ENCODE measurements at places on chromosomes 16 and 17. TPM values are rescaled to one million over a fixed set of nuclear protein-coding genes. Genes with fewer than 3 reads are reported as not detected.

GRCh38 chr16:25109643-25110042 is 1.9 kb upstream of the LCMT1 start:
- DNase-seq: no peak

DNA sequence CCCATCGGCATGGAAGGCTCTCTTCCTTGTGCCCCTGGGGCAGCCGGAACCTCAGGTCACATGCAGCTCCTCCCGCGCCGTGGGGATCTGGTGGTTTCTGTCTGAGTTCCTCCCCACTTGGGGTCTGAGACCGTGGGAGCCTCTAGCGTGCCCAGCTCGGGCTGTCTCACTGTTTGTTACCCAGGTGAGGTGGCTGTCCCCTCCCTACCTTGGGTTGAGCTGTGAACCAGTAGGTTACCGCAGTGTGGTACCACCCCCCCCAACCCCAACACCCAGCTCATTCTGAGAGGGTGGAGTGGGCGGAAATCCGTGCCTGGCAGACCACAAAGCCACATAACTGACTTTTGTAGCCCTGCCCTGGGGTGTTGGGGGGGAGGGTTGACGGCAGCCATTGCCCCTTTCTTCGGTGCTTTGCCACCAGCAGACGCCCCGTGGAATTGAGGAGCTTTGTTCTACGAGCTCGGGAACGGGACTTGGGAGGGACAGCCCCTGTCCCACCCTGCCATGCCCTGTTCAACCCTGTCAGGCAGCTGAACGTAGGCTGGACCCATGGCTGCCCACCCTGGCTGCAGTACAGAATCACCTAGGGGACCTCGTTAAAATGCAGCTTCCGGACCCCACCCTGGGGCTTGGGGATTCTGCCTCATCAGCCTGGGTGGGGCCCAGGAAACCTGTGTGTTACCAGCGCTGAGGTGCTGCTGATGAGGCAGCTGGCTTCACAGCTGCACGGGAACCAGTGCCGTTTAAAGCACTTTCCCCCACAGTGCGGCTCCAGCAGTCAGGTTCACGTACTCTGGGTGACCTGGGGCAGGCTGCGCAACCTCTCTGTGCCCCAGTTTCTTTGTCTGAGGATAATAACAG is 18.5 kb downstream of the RAP1GAP2 start:
- no peak for DNase-seq

DNA sequence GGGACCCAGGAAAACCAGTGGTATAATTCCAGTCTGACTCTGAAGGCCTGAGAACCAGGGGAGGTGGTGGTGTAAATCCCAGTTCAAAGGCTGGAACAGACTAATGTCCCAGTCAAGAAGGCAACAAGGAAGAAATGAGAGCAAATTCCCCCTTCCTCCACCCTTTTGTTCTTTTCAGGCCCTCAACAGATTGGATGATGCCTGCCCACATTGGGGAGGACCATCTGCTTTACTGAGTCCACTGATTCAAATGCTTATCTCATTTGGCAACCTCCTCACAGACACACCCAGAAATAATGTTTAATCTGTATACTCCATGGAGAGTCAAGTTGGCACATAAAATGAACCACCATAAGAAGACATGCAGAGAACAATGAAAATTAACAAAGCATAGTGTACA is 61.9 kb upstream of the CRYM start:
- DNase-seq: no peak

GRCh38 chr16:24609417-24609739 is 70.0 kb downstream of the RBBP6 start:
- no peak for DNase-seq

Gene C1QTNF1
- 0.41 TPM for total RNA-seq

GRCh38 chr17:58757162-58757613 is 1.5 kb downstream of the PPM1E start:
- DNase-seq: no peak

DNA sequence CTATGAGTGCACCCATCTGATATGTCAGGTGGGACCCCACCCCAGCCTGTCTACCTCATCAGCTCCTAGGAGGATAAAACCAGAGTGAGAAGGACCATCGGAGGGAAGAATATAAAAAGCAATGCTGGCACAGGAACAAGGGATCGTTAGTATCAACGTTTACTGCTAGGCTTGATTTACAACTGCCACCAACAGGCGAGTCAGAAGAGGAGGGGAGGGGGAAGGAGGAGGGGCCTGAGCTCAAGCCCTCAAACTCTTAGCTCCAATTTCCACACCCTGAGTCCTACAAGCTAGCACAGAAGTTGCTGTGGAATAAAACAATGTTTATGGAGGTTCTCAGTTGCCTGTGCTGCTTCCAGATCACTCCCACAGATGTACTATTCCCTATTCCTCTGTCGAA is 234.5 kb downstream of the C16orf78 start:
- DNase-seq: no peak

DNA sequence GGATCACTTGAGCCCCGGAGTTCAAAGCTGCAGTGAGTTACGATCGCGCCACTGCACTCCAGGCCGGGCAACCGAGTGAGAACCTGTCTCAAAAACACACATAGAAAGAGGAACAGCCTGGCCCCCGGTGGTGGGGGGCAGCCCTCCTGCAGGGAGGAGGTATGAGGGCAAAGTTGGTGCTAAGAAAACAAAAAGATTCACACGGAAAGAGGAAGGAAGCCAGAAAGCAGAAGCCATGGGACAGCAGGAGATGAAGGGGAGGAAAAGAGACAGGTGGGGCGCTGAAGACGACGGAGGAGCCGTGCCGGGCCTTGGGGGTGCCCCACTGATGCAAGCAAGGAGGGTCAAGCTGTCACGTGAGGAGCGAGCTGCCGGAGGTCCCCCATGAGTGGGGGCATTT is 8.2 kb upstream of the C16orf74 start:
- DNase-seq: no peak

Gene HNF1B
- total RNA-seq: not detected

Gene CXCL16
- total RNA-seq: under 0.01 TPM

DNA sequence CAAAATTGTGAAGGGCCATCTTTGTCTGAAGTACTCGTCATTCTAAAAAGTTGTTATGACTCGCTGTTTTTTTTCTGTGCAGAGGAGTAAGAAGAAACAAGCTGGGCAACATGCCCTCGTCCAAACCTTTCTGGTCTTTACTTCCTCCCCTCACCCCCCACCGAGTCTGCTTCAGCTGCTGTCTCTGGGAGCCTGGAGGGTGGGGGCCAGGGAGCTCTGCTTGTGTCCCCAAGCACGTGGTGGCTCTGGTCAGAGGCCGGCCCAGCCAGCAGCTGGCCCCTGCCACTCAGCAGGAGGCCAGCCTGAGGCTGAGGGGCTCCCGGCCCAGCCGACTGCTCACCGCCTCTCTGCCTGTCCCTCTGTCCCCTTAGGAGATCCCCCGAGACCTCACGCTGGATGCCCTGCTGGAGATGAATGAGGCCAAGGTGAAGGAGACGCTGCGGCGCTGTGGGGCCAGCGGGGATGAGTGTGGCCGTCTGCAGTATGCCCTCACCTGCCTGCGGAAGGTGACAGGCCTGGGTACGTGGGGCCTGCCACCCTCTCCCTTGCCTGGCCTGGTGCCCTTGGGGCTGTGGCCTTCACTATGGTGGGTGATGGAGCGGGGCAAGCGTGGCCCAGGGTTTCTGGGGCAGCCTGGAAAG is 53.7 kb upstream of the LGALS9 start:
- DNase-seq: peak; percentile 63

Gene TNFSF13
- total RNA-seq: 1.2 TPM

DNA sequence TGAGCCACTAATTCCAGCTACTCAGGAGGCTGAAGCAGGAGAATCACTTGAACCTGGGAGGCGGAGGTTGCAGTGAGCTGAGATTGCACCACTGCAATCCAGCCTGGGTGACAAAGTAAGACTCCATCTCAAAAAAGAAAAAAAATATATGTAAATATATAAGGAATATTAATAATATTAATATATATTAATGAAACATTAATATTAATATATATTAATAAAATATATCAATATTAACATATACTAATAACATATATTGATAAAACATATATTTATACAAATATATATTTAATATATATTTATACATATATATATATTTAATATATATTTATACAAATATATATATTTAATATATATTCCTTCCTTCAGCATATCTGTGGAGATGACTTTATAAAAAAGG is 338.0 kb downstream of the NPIPA8 start:
- DNase-seq: no peak

Gene NDRG4
- 230 TPM for total RNA-seq

Gene P2RX5
- 5.3 TPM for total RNA-seq

DNA sequence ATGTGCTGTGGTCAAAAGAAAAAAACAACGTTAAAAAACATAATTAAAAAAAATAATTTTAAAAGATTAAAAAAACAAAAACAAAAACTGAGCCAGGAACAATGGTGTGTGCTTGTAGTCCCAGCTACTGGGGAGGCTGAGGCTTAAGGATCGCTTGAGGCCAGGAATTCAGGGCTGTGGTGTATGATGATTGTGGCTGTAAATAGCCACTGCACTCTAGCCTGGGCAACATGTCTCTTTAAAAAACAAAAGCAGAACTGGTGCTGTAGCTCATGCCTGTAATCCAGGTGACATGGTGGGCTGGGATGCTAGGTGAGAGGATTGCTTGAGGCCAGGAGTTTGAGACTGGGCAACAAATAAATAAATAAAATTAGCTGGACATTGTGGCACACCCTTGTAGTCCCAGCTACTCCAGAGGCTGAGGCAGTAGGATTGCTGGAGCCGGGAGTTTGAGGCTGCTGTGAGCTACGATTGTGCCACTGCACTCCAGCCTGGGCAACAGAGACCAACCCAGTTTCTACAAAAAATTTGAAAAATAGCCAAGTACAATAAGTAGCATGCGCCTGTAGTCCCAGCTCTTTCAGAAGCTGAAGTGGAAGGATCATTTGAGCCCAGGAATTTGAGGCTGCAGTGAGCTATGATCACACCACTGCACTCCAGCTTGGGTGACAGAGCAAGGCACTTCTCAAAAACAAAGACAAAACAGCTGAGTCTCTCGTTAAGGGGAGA is 43.6 kb downstream of the NFATC3 start:
- no peak for DNase-seq

GRCh38 chr17:49825645-49826044 is 22.2 kb downstream of the TAC4 start:
- no peak for DNase-seq

DNA sequence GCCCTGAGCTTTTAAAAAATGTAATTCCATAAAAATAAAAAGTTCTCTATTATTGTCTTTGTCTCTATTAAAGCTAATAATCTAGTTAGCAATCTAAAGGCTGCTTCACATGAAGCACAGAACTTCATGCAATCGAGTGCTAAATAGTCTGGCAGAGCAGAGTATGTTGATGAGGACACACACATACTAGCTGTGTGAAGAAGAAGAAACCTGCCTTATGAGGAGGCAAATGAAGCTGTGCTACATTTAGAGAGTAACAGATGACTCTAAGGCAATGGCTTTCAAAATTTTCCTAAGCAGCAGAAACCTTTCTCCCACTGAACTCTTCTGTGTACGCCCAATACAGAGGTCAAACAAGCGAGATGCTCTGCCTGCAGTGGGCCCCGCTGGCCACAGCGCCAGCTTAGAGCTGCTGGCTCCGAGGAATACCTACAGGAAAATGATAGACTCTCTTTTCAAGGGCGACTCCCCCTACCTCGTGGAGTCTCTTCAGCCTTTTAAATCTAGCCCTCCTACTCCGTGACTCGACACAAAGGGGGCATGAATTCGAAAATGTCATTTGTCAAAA is 39.2 kb downstream of the GNA13 start:
- DNase-seq: no peak

Gene KRTAP4-5
- total RNA-seq: not detected

DNA sequence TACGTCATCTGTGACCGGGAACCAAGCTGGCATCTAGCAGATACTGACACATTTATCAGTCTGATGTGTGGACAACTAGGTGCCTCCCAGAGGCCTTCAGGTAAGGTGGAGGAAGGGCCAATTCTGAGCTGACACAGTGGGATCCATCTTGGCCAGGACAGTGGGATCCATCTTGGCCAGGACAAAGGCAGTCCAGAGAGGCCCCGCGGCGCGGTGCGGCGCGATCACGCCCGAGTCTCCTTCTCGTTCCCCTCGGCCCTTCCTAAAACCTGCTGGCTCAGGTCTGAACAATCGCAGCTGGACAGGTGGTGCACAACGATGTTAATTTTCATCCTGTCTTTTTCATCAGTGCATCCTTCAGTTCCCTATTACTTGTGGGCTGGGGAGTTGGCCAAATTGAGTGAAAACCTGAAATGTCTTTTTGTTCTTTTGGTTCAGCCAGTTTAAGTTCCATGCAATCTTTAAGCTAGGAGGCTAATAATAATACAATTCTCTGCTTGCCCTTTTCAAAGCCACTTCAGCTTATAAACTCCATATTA is 486 bp upstream of the WSB1 start:
- no peak for DNase-seq

Gene HBQ1
- 6.9 TPM for total RNA-seq

GRCh38 chr17:38621538-38621937 is 15.8 kb upstream of the SRCIN1 start:
- DNase-seq: no peak

Gene SLC46A1
- 12.2 TPM for total RNA-seq

DNA sequence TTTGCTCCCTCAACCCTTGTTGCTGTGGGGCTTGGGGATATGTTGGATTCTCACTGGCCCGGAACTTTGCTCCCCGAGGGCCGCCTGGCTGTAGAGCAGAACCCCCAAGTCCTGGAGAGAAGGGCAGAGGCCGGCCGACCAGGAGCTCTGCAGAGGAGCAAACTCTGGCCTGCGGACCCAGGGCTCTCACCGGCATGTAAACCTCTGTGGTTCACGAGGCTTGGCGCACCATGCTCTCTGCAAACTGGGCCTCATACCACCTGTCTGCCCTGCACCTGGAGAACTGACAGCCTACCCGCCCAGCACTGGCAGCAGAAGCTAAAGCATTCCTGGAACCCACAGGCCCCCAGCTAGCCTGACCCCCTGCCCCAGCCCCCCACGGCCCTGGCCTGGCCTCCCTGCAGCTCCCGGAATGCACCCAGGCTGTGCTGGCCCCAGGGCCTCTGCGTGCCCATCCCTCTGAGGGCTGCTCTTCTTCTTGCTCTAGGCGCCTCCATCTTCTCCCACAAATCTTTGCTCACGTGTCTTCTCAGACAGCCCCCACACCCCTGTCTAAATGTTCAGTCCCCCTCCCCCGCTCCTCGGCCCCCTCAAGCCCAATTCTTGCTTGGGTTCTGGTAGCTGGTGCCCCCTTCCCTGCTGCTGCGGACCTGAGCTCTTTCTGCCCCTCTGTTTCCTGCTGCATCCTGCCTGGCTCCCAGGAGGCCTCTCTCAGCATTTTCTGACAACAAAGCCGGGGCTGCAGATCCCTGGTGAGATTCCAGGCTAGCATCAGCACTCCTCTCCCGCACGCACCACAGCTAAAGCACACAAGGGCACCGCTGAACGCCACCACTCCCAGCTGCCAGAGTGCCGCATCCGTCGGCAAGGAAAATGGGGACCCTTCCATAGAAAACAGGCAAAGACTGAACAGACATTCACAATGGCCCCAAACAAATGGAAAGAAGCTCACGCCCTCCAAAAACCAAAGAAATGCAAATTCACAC is 23.3 kb downstream of the ACTG1 start:
- no peak for DNase-seq

GRCh38 chr16:5064915-5065314 is 841 bp downstream of the C16orf89 start:
- DNase-seq: no peak

- no peak for DNase-seq
Measured at GRCh38 chr17:49928126-49928800, 40.7 kb upstream of the DLX4 start.

- peak; percentile 22 for DNase-seq
Measured at GRCh38 chr17:75634376-75634740, 1.1 kb downstream of the SMIM5 start.

Gene CLEC16A
- 31.4 TPM for total RNA-seq

Gene NKD1
- 2.4 TPM for total RNA-seq

Gene CX3CL1
- total RNA-seq: 4.9 TPM
